ENCODE measurements at places on chromosomes 13 and 19. TPM values are rescaled to one million over a fixed set of nuclear protein-coding genes. Genes with fewer than 3 reads are reported as not detected.

The UNC13A gene
- not detected for total RNA-seq

The ZNF534 gene
- total RNA-seq, result 0.51 TPM

The CGB5 gene
- total RNA-seq, result not detected

The CEACAM8 gene
- not detected for total RNA-seq

The PROZ gene
- 0.15 TPM for total RNA-seq

The IRS2 gene
- total RNA-seq, result 14.6 TPM

The OVOL3 gene
- total RNA-seq, result not detected

The KIRREL2 gene
- not detected for total RNA-seq

The ZNF274 gene
- total RNA-seq, result 19.1 TPM

The OR10H1 gene
- total RNA-seq, result not detected

The MIA gene
- total RNA-seq, result 1.6 TPM

The CYP4F12 gene
- total RNA-seq, result 7.9 TPM

The ZNF320 gene
- total RNA-seq, result 13.3 TPM

The HAUS5 gene
- total RNA-seq, result 4.8 TPM

The GRWD1 gene
- 20.4 TPM for total RNA-seq

DNA sequence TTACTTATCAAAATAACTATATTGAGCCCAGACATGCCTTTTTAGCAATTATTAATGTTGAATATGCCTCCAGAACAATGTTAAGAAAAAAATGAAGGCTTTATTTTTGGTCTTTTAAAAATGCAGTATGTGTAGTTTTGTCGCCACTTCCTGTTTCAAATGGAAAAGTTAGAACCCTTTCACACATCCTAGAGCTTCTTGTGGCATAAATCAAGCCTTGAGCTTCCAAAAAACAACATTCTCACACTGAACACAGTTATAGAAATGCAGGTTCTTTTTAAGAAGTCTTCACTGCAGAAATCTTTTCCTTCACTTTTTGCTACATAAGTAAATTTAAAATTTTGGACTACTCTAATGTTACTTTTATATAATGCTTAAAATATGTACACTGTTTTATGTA is 108.7 kb downstream of the ESD start:
- no peak for DNase-seq

DNA sequence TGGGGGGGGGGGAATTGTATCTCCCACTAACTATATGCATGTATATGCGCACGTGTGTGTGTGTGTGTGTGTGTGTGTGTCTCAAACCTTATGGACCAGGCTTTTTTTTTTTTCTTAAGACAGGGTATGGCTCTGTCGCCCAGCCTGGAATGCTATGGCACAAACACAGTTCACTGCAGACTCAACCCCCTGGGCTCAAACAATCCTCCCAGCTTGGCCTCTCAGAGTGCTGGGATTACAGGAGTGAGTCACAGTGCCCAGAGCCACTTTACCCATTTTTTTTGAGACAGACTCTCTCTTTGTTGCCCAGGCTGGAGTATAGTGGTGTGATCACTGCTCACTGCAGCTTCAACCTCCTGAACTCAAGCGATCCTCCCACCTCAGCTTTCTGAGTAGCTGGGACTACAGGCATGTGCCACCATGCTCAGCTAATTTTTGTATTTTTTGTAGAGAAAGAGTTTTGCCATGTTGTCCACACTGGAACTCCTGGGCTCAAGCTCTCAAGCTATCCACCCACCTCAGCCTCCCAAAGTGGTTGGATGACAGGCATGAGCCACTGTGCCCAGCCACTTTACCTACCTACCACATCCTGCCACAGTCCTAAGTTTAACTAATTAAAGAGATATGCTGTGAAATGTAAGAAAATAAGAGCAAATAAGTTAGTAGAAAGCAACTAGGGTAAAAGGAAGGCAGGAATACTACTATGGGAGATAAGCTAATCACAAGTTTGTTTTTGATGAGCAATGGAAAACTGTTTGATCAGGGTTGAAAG is 2.4 kb downstream of the ZMYM5 start:
- DNase-seq, result no peak

DNA sequence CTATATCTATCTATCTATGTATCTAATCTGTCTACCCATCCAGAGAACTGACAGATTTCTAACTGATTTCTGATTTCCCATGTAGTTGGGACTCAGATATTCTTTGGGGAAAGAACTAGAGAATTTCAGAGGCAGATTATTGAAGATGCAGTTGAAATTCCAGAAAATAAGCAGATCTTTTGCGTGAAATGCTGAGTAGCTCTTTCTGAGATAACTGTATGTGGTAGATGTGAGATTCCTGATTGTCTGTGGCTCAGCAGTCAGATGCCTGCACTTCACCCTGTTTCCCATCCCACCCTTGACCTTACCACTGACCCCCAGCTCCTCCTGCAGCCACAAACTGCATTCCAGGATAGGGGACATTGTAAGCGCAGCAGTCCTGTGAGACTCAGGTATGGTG is 61.5 kb downstream of the DGKH start:
- DNase-seq, result no peak

- DNase-seq, result no peak
These were observed 451.4 kb downstream of the ITGBL1 start for GRCh38 chr13:101903890-101904289.

DNA sequence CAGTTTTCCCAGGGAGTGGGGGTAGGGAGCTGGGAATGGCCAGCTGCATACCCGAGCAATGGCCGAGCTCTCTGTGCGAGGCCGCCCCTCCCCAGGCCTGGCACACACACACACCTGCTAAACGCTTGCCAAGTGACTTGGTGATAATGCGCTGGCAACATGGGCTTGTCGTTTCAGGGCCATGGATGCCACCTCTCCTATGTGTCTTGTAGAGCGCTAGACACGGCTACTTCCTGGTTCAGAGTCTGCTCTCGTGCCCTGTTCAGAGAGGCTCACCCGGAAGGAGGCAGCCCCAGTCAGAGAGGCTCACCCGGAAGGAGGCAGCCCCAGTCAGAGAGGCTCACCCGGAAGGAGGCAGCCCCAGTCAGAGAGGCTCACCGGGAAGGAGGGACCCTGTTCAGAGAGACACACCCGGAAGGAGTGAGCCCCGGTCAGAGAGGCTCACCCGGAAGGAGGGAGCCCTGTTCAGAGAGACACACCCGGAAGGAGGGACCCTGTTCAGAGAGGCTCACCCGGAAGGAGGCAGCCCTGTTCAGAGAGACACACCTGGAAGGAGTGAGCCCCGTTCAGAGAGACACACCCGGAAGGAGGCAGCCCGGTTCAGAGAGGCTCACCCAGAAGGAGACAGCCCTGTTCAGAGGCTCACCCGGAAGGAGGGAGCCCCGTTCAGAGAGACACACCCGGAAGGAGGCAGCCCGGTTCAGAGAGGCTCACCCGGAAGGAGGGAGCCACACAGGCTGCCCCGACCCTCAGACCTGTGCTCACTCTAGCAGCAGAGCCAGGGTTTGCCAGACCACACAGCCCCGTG is 4.2 kb downstream of the ADPRHL1 start:
- no peak for DNase-seq

- DNase-seq, result no peak
These were observed 38.1 kb downstream of the NUFIP1 start for GRCh38 chr13:44951184-44951583.

DNA sequence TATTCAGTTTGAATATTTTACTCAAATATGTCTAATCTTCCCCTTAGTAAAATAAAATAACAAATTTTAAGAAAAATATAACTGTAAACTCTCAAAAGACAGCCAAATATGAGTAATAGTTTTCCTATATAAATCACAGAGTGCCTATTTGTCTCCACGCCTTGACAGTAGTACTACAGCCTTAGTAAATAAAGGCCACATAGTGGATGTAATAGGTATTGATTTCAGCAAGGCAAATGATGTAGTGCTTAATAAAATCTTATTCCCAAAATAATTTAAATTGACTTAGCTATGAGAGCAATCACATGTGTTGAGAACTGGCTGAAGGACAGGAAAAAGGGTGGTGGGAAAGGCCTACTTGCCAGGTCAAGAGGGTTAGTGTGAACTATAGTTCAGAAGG is 747.2 kb downstream of the OLFM4 start:
- DNase-seq, result no peak

- DNase-seq, result no peak
These were observed 626.9 kb downstream of the EFNB2 start for GRCh38 chr13:105908586-105908985.

- no peak for DNase-seq
These were observed 12.6 kb downstream of the ZSCAN18 start for GRCh38 chr19:58085348-58085875.

GRCh38 chr19:16296713-16297112 is 27.9 kb upstream of the KLF2 start:
- DNase-seq, result no peak

GRCh38 chr13:40186041-40186440 is 480.4 kb downstream of the FOXO1 start:
- DNase-seq, result no peak

- no peak for DNase-seq
These were observed 1.7 kb downstream of the CARD8 start for GRCh38 chr19:48253999-48254398.

GRCh38 chr19:1856345-1856697 is 7.1 kb downstream of the KLF16 start:
- no peak for DNase-seq

GRCh38 chr13:72437458-72437857 is 290.0 kb downstream of the MZT1 start:
- DNase-seq, result no peak

GRCh38 chr13:29810145-29810742 is 40.2 kb downstream of the UBL3 start:
- no peak for DNase-seq

- DNase-seq, result no peak
These were observed 13.4 kb downstream of the UBXN6 start for GRCh38 chr19:4443966-4444764.

- no peak for DNase-seq
These were observed 10.2 kb upstream of the CARM1 start for GRCh38 chr19:10861103-10861651.

- peak; percentile 80 for DNase-seq
These were observed 2.2 kb upstream of the TNFSF9 start for GRCh38 chr19:6528544-6529121.

GRCh38 chr13:27038323-27038722 is 133.3 kb downstream of the USP12 start:
- no peak for DNase-seq

DNA sequence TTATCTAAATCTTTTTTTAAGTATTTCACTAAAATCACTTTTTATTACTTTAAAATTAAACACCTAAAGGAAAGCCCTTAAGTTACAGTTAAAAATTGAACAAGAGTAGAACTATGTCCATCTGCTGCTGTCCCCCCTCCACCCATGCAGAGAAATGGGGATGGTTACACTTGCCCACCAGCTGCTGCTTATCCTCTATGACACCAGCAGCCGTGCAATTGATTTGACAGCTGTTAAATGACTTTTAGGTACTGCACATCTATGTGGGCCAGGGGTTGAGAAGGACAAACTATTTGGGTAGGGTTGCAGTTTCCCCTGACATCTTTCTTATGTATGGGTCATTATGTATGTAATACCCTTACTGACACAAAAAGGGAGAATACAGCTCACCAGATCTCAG is 77.2 kb downstream of the TBC1D4 start:
- DNase-seq, result no peak

GRCh38 chr13:25654322-25654721 is 282.5 kb downstream of the ATP8A2 start:
- DNase-seq, result no peak

GRCh38 chr13:40697711-40698110 is 31.3 kb upstream of the FOXO1 start:
- no peak for DNase-seq

GRCh38 chr13:72868229-72868628 is 86.3 kb downstream of the PIBF1 start:
- DNase-seq, result no peak

DNA sequence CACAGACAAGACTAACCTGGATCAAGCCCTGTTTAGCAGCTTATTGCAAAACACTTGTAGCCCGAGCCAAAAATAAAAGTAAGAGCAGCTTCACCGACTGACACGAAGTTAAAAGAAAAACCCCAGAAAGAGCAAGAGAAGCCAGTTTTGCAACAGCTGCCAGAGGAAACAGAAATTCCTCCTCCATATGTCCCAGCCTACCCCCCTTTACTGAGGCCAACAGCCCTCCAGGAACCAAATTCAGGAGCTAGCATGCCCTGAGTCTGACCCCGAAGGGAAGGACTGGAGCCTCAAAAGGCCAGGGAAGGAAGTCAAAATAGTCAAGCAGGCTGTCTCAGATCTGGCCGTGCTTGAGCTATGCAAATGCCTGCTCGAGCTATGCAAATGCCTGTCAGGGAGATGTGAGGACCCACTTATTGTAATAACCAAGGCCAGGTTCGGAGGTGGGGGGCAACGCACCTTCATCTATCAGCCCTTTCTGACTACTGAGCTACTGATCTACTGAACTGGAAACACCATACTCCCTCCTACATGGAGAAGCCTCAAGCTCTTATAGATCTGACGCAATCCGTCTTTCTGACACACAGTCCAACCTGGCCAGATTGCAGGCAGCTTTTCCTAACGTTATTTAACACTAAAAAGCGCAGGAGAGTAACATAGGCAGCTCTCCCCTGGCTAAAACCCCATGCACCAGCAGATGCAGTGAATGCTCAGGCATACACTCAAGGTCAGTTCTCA is 6.7 kb downstream of the SIGLEC11 start:
- DNase-seq, result no peak

DNA sequence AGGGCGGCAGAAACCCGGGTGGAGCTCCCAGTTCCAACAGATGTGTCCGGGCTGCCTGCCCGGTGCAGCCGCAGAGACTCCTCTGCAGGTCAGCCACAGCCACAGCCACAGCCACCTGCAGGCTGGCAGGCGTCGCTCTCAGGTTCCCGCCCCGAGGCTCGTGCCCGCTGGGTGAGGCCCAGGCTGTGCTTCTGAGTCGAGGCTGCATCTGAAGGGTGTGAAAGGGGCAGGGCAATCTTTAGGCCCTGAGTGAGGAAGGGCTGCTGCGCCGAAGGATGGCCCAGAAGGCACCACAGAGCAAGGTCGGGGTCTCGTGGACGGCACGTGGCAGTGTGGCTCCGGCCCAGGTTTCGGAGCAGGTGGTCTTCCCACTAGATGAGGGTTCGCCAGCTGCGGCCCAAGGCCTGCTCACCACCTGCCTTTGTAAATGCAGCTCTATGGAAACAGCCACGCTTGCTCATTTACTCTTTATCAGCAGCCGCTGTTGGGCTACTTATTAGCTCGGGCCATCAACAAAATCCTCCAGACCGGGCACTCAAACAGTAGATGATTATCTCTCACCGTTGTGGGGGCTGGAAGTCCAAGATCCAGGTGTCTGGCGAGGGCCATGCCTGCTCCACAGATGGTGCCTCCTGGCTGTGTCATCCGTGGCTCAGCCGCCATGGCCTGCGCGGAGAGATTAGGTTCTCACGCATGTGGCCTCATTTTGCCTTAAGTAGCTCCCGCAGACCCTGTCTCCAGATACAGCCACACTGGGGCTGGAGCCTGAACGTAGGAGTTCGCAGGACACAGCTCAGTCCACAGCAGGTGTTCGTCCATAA is 40.3 kb upstream of the TFDP1 start:
- DNase-seq, result no peak

DNA sequence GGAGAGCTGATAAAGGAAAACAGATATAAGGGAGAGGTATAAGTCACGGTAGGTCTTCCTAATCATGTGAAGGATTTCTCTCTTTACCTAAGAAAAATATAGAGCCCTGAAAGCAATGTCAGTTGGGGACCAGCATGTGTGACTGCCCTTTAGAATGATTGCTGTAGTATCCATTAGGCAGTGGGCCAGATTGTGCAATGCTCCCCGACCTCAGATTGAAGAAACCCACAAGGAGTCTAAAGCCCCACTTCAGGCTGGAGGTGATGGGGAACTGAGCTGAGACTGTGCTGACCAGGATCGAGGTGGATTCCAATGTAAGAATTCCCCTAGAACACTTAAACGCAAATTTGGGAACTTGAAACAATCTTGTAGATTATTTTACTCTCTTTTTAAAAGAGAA is 614.4 kb downstream of the LIG4 start:
- no peak for DNase-seq
